ENCODE measurements at places on chromosomes 7 and 10. TPM values are rescaled to one million over a fixed set of nuclear protein-coding genes. Genes with fewer than 3 reads are reported as not detected.

DNA sequence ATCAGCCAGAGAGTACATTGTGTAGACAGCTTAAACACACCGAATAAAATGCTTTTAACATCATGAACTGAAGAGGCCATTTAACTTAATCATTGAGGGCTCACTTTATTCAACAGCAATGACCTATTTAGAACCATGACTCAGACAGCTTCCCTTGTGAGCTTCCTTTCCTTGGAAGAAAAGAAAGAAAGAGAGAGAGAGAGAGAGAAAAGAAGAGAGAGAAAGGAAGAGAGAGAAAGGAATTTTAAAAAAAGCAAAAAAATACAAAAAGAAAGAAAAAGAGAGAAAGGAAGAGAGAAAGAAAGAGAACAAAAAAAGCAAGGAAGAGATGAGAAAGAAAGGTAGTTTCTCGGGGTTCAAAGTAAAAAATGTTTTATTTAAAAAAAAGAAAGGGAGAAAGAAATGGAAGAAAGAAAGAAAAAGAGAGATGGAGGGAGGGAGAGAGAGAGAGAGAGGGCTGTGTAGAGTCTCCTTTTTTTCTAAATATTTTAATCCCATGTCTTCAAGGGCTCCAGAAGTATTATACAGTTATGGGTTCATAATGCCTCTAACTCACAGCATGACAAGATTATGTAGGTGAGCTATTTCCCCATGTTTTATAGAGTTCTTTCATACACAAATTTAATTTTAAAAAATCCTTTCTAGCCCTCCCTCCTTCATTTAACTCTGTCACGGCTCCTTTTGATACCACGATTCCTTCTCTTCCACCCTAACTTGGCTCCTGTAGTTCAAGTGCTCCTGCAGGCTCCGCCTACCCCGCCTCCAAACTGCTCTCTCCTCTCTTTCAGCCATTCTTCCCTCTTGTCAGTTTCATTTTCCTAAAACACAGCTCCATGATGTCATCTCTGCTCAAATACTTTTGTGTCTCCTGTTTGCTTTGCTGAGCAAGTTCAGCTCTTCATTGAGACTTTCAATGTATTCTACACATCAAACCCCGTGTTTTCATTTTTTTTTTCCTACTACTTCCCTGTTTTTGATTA lies 85.5 kb downstream of the PRTFDC1 start:
- peak; percentile 41 for DNase-seq

GRCh38 chr10:122052701-122053100 lies 63.7 kb downstream of the TACC2 start:
- no peak for DNase-seq

GRCh38 chr7:127089146-127089545 lies 163.6 kb downstream of the GRM8 start:
- DNase-seq: no peak

GRCh38 chr7:24854866-24855265 lies 97.6 kb upstream of the GSDME start:
- DNase-seq: no peak

- DNase-seq: no peak
Observed at GRCh38 chr7:80879849-80880248, 39.0 kb downstream of the SEMA3C start.

DNA sequence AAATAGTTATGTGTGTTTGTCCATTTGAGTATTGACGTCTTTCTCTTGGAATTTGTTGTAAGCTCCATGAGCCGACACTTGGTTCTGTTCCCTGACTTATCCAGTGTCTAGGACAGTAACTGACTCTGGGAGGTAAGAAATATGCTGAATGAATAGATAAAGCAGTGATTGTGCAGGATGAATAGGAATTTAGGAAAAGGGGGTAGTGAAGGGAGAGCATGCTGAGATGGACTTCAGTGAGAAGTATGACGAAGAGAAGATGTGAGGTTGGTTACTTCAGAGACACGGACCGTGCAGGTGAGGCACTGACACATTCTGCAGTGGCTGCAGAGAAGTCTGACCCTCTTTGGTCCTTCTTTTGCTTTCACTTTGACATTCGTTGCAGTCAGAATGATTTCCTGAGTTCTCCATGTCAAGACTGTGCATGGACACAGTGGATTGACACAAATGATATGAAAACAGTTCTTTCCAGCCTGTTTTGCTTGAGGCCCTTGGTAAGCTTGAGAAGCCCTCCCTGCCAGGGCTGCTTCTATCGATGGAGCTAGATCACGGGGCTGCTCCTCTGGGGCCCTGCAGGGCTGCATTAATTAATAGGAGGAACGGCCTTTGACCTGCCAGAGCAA lies 261.5 kb upstream of the SORCS1 start:
- no peak for DNase-seq

- peak; percentile 79 for DNase-seq
Observed at GRCh38 chr10:103491729-103492364, 1.7 kb upstream of the NEURL1 start.

GRCh38 chr7:93316730-93317129 lies 84.6 kb downstream of the VPS50 start:
- no peak for DNase-seq

DNA sequence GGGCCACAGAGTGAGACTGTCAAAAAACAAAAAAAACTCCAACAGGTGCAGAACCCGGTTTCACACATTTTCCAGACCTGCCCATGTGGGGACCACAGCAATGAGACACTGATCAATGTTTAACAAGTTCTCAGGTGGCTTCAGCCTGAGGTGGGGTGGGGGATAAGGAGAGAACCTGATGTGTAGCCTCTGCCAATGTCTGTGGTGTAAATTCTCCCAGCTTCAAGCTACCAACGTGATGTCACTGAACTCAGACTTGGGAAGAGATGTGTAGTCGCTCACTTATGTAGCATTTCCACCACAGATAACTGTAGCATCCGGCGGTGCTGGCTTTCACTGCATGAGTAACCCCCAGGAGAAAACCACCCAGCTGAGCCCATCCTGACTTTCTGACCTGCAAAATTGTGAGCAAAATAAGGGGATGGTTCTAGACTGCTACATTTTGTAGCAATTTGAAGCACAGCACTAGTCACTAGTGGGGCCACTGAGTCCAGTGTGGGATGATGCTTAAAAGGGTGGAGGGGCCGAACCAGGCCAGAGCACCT lies 13.8 kb upstream of the TNRC18 start:
- DNase-seq: no peak

MARVELD1 gene
- total RNA-seq: 17.2 TPM

FRAT2 gene
- 21.3 TPM for total RNA-seq

Measured in stomach (tissue), 19 donors.